Left ventricle myocardium superior (tissue), 1 donor: ENCODE measurements at places on chromosomes 6 and 20.

GRCh38 chr20:64095927-64096326 is 11.4 kb downstream of the NPBWR2 start:
- no peak for DNase-seq

- no peak for DNase-seq
Observed at GRCh38 chr20:10594296-10594868, 79.4 kb downstream of the JAG1 start.

GRCh38 chr6:68967549-68968300 is 332.6 kb downstream of the ADGRB3 start:
- peak; percentile 55 for DNase-seq

GRCh38 chr6:87654875-87655454 is 47.1 kb downstream of the AKIRIN2 start:
- no peak for DNase-seq

- no peak for DNase-seq
Observed at GRCh38 chr6:78908621-78909020, 41.3 kb downstream of the IRAK1BP1 start.

DNA sequence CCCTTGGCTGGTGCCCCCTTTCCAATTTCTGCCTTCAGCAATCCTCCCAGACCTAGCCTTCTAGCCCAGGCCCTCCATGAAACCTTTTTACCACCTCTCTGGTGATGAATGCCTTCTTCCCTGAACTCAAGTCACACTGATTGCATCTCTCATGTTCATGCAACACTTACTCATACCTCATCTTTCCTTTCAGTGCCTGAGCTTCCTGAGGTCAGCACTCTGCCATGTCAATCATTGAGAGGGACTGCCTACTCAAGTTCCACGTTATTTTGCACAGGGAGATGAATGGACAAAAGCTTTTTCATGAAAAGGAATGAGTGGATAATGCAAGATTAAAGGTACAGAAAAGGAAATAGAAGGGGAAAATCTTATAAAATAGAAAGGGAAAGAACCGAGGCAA is 60.1 kb upstream of the PLEKHG1 start:
- DNase-seq, result no peak

DNA sequence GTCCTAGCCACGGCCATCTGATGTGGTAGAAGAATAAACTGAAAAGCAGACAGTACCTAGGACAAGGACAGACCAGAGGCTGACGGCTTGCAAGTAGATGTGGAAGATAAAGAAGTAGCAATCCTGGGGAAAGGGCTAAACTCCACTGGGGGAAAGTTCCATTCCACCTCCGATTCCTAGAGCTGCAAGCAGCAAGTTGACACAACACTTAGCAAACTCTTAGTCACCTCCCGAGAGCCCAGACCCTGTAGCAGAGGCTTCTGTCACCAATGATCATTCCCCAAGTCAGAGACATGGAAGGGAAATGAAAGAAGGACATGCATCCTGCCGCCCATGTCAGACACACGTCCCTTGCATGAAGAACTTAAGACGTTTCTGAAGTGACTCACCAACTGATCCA is 99.2 kb upstream of the RPS6KA2 start:
- DNase-seq, result no peak

GRCh38 chr20:5145365-5146098 is 18.7 kb downstream of the CDS2 start:
- no peak for DNase-seq
